ENCODE measurements at places on chromosomes 12 and 14.

DNA sequence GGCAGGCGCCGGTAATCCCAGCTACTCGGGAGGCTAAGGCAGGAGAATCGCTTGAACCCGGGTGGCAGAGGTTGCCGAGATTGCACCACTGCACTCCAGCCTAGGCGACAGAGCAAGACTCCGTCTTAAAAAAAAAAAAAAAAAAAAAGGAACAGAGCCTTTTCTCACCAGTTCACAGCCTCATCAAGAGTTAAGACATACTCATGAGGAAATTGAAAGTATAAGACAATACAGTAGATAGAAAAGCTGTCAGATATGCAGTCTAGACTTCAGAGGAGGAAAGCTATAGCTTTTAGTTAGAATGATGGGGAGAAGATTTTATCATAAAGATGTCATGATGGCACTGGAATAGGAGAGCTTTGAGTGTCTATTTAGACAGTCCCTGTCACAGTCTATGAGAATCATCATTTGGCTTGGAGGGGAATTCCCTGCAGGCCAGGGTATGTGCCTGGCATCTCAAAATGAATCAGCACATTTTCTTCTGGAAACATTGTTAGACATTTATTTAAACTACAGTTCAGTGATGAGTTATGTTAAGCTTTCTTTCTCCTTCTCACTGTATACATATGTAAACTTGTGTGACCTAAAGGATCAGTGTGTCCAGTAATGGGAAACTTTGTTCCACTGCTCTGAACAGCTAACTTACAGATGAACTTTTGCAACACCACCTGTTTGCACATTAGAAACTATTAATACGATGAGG, 2.9 kb upstream of the RAB35 start:
- DNase-seq, result no peak

DNA sequence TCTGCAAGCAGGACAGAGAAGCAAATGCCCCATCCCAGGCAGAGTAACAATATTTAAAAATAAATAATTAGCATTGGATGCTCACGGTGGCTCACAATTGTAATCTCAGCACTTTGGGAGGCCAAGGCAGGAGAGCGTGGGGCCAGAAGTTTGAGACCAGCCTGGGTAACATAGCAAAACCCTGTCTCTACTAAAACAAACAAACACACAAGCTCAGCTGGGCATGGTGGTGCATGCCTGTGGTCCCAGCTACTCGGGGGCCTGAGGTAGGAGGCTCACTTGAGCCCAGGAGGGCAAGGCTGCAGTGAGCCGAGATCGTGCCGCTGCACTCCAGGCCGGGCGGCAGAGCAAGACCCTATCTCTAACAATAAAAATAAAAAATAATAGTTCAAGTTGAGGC, 74.7 kb upstream of the NCOR2 start:
- DNase-seq, result no peak

DNA sequence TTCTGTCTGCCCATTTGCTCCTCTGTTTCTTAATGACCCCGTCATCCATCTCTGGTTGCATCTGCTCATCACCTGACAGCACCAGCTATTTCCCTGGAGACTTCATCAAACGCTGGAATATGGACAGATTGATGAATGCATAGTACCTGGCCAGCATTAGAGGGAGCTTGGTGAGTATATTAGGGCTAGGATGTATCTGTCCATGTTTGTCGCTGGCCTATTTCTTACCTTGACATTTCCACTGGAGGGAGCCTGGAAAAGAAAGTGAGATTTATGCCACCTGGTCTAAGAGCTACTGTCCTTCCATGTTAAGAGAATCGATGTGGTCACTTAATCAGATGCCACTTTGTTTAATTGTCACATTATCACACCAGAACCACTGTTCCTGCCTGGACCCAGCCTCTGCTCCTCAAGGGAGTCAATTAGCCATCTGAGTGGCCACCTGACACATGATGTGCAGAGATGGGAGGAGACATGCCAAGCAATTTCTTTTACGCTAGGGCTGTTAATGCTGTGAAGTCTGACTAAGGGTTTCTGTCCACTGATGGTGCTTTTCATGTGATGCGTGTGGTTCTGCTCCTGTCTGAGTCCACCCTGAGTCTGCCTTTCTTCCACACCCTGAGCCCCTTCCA, 75.3 kb upstream of the SFSWAP start:
- no peak for DNase-seq

GRCh38 chr12:111269718-111270117, 99.2 kb downstream of the PHETA1 start:
- no peak for DNase-seq

DNA sequence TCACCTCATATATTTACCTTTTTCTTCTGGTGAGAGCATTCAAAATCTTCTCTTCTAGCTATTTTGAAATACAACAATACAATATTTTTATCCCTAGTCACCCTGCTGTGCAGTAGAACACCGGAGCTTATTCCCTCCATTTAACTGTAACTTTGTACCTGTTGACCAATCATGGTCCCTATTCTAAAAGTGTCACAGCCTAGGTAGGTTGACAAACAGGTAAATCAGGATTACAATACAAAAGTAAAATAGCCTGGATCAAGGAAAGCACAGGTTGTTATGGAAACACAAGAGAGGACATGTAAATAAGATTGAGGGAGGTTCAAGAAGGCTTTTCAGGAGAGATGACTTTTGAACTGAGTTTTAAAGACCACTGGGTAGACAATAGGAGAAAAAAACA, 670.9 kb downstream of the DIO2 start:
- no peak for DNase-seq

DNA sequence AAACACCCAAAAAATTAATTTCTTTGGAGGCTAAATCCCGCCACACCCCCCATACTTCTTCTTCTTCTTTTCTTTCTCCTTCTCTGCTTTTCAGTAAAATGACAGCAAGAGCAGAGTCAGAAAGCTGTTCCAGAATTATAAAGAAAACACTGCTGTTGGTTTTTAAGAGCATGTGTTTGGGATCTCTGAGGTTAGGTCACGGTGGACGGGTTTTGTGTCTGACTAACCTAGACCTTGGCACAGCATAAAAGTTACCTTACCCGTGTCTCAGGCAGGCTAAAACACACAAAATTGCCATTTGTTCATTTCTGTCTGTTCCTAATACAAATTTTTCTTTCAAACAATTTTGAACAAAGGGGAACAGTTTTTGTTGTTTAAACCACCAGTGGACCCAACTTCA, 540.8 kb downstream of the NRXN3 start:
- no peak for DNase-seq

DNA sequence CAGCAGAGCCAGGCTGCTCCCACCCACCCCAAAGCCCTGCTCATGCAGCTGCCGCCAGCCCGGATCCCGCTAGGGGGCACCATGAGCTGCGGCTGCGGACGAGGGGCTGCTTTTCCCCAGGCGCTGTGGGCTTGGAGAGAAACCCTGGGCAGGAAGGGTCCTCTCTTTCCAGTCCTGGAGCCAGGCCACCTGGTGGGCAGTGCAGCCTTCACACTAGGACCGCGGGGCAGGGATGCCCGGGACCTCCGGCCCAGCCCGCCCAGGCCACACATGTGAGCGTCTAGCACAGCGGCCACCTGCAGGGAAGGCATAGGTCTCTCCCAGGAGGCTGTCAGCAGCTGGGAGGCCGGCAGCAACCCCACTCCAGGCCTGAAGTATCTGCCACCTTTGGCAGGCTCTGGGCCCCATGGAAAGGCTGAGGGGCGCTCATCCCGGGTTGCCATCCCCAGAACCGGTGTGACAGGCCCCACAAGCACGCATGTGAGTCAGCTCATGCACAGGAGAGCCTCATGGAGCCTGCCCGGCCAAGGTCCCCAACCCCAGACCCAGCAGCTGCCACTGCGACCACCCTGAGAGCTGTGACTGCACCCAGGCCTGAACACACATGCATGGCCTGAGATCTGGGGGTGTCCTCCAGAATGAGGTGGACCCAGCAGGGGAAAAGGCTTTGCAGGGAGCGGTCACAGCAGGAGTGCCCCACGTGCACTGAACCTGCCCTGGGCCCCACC, 280.0 kb upstream of the RTL1 start:
- DNase-seq, result no peak

DNA sequence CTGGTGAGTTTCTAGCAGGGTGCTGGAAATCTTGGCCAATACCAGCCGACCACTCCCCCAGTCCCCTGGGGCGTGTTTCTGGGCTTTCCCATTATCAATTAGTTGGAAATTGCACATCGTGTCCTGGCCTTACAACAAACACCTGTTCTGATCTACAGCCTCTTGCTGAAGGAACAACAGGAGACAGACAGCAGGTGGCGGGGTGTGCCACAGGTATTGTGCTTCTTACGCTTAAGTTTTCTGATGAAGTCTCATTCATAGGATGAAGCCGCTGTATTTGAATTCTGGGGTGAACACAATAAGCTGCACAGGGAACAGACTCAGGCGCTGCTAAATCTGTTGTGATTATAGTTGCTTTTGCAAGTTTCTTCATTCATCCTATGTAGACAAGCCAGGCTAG, 703 bp downstream of the HIGD1C start:
- DNase-seq, result no peak

GRCh38 chr12:130698106-130698505, 18.0 kb downstream of the RIMBP2 start:
- DNase-seq, result no peak

DNA sequence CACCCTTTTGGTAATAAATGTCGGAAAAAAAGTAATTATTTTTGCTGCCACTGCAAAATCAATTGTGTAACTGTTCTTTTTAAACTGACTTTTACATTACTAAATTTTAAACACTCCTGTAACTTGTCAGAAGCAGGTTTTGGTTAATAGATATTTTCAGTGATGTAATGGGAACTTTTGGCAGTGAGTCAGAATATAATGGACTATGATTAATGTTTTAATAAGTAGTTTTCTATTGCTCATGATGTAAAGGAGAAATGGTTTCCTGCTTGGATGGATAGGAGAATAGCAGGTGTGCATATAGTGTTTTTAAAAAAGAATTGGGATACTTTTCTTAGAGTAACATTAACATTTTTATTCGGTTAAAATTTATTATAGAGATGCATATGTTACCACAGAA, 58.8 kb downstream of the TRMT5 start:
- no peak for DNase-seq

GRCh38 chr12:68334132-68334531, 2.0 kb upstream of the MDM1 start:
- no peak for DNase-seq

- DNase-seq, result no peak
These were observed 832 bp upstream of the SYT1 start for GRCh38 chr12:78863482-78864402.

- DNase-seq, result no peak
These were observed 160.6 kb downstream of the CAPZA3 start for GRCh38 chr12:18898470-18898869.

DNA sequence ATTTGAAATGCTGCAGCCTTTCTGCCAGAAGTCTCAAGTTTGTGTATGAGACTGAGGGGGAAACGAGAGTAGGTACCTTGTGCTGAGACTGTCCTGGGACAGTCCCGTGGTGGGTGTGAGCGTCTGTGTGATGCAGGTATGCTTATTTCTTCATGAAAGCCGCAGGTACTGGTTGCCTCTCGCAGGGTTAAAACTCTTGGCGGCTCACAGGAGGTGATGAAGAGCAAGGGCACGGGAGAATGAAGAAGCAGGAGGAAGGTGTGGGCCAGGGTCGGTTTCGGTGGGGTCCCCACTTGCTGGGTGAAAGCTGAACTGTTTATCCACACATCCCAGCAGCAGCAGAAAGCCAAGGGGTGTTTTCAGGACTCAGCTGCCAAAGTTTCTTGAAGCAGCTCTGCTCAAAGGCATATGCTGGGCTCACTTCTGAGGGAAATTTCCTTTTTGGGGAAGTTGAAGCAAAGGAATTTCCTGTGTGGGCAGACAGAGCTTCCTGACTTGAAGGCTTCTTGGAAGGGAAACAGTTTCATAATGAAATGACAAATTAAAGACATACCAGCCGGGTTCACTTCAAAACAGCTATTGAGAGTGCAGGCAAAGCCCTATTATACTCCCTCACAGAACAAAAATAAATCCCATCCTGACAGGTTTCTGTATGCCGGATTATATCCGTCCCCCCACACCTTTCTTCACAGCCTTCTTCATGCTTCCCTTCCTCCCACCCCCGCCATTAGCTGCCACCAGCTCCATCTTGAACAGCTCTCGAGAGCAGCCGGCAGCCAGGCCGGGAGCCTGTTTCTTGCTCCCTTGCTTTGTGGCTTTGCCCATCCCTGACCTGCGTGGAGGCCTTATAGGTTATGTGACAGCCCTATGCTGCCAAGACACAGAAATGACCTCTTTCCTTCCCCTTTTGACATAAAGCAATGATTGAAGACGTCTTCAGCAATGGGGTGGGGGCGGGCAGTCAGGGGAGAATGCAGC, 116.6 kb downstream of the ETV6 start:
- DNase-seq, result no peak

GRCh38 chr12:27924350-27925135, 48.0 kb downstream of the PTHLH start:
- no peak for DNase-seq

DNA sequence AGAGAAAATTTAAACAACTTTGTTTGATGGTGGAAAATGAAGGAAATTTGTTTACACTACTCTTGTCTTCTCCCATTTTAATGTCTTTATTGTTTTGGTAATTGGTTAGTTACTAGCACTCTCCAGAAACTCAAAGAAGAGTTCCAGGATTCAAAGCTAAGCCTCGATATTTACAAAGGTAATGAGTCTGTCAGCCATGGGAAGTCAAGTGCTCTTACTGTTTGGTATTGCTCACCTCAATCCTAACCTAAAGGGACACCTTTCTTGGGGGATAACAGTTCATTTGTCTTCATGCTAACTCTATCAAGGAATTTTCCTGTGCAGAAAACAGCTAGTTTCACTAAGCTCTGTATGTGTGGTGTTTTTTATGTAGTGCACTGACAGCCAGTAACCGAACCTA, 222.9 kb upstream of the LMO3 start:
- DNase-seq, result no peak

- no peak for DNase-seq
These were observed 37.2 kb downstream of the GABARAPL1 start for GRCh38 chr12:10249690-10250455.

GRCh38 chr12:104959335-104959841, 1.3 kb upstream of the SLC41A2 start:
- DNase-seq, result no peak

DNA sequence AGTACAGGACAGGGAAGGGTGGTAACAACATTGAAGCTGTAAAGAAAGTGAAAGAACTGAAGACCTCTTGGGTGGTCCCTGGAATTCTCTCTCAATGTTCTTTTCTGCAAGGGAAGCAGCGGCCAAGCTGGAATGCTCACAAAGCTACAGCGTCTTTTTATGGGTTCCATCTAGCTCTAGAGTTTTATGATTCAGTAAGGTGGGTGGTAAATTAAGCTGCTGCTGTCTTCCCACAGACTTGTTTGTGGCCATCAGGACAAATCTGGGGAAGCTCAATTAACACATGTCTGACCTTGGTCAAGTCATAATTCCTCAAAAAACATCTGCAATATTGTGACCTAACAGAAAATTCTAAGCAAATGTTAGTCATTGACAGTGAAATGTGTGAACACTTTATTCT, 139.1 kb downstream of the MED13L start:
- DNase-seq, result no peak

DNA sequence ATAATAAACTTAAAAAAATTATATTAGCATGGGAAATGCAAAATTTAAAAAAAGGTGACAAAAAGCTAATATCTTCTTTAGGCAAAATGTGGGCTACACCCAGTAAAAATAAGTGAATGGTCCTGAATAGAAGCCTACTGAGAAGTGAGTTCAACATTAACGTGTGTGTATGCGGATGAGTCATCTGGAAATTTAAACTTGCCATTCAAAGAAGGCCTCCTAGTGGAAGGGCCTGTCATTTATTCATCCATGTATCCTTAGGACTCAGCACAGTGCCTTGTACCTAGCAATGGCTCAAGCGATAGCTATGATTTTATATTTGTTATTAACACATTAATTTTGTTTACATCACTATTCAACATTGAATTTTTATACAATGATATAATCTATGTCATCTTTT, 226.2 kb downstream of the NUBPL start:
- no peak for DNase-seq

Data from cortex of kidney (tissue), 1 donor.